ENCODE measurements at places on chromosomes 1 and 21.

DNA sequence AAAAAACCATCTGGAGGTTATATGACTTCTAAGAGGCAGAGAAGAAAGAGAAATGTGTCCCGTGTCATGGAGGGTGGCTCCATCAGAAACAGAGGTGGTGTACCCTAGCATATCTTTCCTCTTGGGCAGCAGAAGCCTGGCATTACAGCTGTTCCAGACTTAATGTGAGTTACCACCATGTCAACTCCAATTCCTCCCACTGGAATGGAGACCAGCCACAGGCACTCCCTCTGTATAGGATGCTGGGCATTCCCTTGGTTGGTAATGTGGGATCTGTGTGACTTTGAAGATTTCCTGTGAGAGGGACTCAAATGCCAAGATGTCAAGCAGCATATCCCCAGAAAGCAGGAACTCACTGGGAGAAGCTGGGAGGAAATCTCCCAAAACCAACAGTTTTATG is 77.1 kb upstream of the COG2 start:
- DNase-seq, result no peak

DNA sequence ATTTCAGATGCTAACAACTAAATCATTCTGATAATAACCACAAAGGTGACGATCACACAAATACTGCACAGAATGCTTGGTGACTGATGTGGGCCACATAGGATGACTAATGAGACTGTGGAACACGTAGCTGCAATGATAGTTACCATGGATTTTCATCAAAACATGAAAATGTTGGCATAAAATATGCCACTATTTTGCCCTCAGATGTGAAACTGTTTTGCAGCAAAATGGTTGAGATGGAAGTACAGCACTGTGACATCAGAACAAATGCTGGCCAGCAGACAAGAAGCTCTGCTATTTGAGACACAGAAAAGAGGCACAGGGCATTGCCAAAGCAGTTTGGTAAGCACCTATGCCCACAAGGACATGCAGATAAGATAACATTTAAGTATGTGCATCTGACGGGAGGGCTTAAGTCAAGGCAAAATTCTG is 83.8 kb downstream of the NIBAN1 start:
- DNase-seq, result no peak

DNA sequence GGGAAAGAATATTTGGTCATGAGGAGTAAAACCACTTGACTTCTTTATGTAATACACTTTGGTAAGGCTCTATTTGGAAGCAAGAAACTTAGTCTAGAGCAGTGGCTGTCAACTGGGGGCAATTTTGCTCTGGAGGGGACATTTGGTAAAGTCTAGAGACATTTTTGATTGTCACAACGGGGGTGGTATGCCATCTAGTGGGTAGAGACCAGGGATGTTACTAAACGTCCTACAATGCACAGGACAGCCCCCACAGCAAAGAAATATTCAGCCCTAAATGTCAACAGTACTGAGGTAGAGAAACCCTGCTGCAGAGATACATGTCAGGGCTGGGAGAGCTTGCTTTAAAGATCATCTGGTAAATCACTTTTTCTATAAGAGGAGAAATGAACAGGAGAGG is 13.5 kb downstream of the FUCA1 start:
- DNase-seq, result no peak

DNA sequence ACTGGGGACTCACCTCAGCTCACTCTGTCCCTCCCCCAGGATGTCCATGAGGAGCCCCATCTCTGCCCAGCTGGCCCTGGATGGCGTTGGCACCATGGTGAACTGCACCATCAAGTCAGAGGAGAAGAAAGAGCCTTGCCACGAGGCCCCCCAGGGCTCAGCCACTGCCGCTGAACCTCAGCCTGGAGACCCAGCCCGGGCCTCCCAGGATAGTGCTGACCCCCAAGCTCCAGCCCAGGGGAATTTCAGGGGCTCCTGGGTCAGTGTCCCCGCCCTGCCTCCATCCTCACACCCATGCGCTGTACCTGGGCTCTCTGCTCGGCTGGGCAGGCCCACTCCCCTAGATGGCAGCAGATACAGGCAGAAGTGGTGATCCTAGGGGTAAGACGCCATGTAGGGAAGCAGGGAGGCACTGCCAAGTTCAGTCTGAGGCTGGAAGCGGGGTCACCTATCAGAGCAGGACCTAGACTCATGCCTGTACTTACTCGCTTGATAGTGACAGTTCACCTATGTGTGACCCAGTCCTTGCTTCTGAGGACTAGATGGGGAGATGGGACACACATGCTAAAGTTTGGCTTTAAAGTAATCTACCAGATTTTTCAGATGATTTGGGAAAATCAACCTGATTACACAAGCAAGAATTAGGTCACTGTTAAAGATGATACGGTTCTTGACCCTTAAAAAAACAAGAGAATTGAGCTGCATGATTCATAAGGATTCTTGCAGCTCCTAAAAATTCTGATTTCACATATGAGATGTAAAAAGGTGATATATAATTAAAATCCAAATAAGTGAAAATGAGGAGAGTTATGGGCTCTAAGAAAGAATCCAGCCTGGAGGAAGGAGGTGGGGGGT is 38.7 kb downstream of the ETNK2 start:
- DNase-seq, result peak; percentile 5

- DNase-seq, result no peak
These were observed 32.0 kb downstream of the PLXNA2 start for GRCh38 chr1:208211921-208212843.

GRCh38 chr1:174217248-174217647 is 57.9 kb downstream of the RABGAP1L start:
- no peak for DNase-seq

DNA sequence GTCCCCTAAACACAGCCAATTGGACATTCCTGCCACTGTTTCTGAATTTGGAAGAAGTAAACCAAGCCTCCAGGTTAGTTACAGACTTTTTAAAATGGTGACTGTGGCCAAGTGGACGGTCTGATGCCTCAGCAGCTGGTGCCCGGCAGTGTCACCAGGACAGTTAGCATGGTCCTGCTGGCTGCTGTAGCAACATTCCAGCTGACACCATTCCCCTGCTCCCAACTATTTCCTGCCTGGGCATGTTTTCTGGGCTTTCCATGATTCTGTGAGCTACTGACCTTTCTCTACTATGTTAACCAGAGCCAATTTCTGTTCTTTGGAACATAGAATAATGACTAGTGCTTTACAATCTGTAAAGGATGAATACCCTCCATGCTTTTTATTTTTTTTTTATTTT is 95.0 kb downstream of the TLR5 start:
- no peak for DNase-seq

DNA sequence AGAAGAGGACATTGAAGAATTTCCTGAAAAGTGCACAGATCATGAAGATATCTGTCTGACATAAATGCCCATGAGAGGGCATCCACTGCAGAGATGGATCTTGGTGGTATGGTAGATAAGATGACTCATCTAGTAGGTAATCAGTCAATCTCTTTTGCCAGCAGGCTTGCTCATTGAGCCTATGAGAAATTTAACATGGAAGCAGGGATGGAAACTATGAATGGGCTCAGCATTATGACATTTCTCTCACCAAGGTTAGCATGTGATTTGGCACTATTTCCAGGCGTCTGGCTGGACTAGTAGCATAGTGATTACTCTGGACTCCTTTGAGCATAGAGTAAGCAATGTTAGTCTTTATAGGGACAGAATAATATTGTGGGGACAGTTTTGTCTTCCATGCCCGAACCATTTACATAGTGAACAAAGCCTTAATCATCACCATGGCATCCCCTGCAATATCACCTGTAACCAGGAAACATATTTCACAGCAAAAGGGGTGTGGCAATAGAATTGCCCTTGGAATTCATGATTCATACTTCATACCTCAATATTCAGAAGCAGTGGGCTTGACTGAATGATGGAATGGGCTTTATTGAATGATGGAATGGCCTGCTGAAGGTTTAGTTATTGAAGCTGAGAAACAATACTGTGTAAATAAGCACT is 7.3 kb downstream of the OR2C3 start:
- no peak for DNase-seq

GRCh38 chr1:218164111-218164929 is 120.8 kb upstream of the RRP15 start:
- no peak for DNase-seq

- DNase-seq, result no peak
These were observed 822 bp upstream of the ELOVL1 start for GRCh38 chr1:43368646-43369020.

DNA sequence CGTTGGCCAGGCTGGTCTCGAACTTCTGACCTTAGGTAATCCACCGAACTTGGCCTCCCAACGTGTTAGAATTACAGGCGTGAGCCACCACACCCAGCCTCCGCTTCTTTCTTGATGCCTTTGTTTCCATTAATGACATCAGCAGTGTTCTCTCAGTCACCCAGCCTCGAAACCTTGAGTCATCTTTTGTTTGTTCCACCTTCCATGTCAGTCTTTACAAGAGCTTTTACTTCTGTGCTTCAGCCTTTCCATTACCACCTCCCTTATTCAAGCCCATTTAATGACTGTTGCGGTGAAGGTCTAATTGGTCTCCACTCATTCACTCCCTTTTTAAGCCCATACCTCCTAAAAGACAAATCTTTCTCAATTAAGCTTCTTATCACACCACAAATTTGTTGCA is 146.6 kb upstream of the ADGRL2 start:
- DNase-seq, result no peak

GRCh38 chr1:162003830-162004215 is 19.8 kb downstream of the OLFML2B start:
- DNase-seq, result peak; percentile 60

GRCh38 chr1:214318956-214319736 is 38.2 kb downstream of the SMYD2 start:
- no peak for DNase-seq

Measured in AG09319 (cell line).